ENCODE measurements at places on chromosomes 2 and 18. TPM values are rescaled to one million over a fixed set of nuclear protein-coding genes. Genes with fewer than 3 reads are reported as not detected.

Gene RGPD6
- total RNA-seq: 51.2 TPM

Gene SNORC
- total RNA-seq: 1.2 TPM

Gene TSPYL6
- not detected for total RNA-seq

Gene EFR3B
- total RNA-seq: 0.87 TPM

Gene SPP2
- total RNA-seq: not detected

Data from uterine smooth muscle cell (primary cell).